Stimulated activated effector memory CD8-positive, alpha-beta T cell treated with anti-CD3 and anti-CD28 coated beads, Interleukin-12 subunit alpha, Interleukin-12 subunit beta, amount 100 ng/mL, for 72 hours (primary cell): ENCODE measurements at places on chromosomes 5 and 9.

GRCh38 chr9:84136119-84136868 is 155.7 kb downstream of the RMI1 start:
- DNase-seq, result no peak

DNA sequence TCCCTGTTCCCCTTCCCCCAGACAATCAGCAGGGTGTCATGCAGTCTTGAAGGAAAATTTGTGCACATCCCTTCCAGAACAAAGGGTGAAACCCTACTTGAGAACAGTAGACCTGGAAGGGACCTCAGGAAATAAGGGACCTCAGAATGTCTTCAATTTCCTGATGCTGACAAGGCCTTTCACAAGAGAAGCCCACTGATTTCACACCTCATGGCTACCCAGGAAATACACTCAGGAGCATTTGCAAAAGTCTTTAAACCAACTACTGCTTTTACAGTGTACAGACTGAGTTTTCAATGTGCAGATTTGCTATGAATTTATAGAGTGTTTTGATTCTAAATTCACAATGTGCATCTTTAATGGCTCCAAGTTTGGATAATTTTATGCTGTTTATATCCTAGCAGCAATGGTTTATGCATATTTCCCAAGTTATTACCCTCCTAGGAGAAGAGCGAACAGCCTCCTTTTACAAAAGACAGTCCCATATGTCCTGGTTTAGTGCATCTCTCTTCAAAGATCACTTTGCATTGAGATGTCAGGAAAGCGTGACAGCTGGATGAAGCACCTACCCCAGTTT is 74.8 kb downstream of the GALNT10 start:
- DNase-seq, result no peak

DNA sequence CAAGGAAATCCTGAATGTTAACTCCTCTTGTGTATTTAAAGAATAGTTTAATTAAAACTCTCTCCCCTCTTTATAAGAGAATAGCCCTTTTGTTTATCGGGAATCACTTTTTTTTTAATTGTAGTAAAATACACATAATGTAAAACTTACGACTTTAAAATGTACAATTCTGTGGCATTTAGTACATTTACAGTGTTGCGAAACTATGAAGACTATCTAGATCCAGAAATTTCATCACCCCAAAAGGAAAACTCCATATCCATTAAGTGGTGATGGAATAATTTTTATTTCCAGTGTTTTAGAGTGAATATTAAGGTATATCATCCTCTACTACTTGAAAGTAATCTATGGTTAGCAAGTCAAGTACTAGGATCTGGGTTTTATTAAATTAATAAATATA is 36.8 kb downstream of the KDM3B start:
- DNase-seq, result no peak

DNA sequence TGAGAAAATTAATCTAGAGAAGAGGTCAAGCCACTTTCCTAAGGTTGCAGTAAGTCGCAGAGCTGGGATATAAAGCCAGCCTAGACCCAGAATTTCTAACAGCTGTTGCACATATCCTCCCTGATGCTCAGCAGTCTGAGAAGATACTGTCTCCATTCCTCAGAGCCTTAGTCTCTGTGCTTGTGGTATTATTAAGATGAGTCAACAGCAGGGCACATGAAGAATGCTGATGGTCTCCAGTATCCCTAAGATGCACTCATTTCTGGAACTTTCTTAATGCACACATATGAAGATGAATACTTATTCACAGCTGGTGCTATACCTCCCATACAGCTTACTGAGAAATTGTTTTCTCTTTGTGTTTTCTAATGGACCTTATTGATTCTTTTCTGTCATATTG is 32.5 kb downstream of the SGCD start:
- DNase-seq, result no peak

DNA sequence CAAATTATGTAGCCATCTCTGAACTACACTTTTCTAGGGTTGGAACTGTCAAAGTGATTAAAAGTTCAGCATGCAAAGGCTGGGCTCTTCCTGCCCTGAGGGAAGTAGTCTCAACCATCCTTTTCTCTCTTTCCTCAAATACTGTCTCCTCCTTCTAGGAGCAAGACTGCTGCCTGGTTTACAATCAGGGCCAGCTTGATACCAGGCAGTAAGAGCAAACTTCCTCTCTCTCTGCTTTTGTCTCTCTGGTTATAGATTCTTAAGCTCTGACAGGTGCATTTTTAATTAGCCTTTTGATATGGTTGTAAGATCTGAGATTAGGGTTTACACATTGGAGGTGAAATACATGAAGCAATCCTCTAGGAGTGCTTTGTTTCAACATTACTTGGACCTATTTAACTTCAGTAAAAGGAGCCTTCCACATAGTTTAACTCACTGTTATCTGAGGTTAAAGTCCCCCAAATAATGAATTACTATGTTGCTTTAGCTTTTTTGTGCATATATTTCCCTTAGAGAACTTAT is 436.1 kb downstream of the SPATA31D1 start:
- DNase-seq, result no peak

GRCh38 chr9:92780206-92780605 is 15.6 kb upstream of the BICD2 start:
- DNase-seq, result no peak

GRCh38 chr5:42949348-42950115 is 90.6 kb downstream of the ANXA2R start:
- DNase-seq, result peak; percentile 33

DNA sequence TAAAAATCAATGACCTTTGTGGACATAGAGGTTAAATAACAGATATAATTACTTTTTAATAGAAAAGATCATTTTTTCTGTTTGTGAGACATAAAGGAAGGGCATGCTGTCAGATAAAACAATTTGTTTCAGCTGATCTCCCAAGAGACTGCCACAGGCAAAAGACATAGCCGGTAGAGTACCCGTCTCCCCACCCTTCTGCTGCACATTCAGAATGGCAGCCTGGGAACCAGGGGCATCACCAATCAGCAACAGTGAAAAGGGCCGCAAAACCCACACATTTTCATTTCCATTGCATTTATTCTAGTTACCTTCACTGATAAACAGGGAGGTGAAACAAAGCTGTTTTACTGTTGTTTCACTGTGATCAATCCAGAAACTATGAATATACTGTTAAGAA is 357.7 kb downstream of the ARRDC3 start:
- no peak for DNase-seq

DNA sequence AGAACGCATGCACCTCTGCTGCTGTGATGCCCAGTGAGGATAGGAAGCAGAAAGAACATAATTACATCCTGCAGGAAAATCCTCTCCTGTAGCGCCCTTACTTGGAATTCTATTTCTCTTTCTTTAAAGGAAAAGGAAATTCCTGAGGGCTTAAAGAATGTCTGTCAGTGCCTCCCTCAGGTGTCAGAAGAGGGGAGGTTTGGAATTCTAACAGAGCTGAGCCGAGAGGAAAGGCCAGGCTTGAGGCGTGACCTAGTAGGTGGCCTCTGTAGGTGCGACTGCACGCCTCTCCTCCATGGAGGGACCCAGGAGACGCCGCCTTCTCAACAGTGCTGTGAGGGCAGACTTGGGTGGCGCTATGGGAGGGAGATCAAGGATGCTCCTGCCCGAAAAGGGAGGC is 55.9 kb upstream of the ERCC6L2 start:
- DNase-seq, result no peak

DNA sequence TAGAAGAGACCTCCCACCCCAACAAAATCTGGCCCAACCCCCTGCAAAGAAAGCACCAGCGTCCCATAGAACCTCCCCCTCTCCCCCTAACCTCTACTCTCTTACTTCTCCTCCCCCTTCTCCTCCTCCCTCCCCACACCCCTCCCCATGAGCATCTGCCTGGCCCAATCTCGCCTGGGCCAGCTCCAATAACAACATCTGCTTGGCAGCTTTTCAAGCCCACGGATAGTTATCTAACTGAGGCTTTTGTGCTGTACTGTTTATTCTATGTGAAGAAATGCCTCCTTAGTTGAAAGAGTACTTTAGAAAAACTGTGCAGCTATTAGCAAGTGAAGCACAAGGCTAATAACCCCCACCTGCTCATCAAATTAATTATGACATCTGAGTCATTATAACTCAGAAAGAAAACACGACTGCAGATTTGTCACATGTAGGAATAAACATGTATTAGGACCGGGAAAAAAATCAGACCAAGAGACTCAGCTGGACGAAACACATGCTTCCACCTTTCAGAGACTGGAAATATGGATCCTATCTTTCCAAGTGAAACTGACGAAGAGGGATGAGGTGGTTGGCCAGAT is 42.8 kb downstream of the NFIB start:
- DNase-seq, result no peak
